ENCODE measurements at places on chromosomes 4 and X. TPM values are rescaled to one million over a fixed set of nuclear protein-coding genes. Genes with fewer than 3 reads are reported as not detected.

Gene MFAP3L
- 0.36 TPM for total RNA-seq

- no peak for DNase-seq
These were observed 102.4 kb upstream of the TMLHE start for GRCh38 chrX:155715141-155715540.

Gene KLB
- not detected for total RNA-seq

DNA sequence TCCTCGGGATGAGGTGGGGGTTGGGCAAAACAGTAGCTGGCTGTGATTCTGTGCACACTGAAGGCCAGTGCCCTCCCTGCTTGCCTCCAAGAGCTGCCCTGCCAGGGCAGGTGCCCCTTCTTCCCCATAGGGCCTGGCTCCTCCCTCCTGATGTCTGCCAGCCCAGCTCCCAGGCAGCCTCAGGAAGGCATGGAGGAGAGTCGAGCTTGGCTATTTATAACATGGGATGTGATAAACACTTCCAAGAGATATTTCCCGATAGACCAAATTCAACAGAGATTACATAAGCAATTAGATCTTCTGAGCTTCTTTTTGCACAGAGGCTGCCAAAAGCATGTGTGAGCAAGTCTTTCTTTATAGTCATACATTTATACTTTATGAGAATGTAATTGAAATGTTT is 45.3 kb upstream of the PJA1 start:
- DNase-seq, result peak; percentile 19

GRCh38 chr4:23873717-23874535 is 15.9 kb downstream of the PPARGC1A start:
- no peak for DNase-seq

Gene ATP2B3
- total RNA-seq, result under 0.01 TPM

DNA sequence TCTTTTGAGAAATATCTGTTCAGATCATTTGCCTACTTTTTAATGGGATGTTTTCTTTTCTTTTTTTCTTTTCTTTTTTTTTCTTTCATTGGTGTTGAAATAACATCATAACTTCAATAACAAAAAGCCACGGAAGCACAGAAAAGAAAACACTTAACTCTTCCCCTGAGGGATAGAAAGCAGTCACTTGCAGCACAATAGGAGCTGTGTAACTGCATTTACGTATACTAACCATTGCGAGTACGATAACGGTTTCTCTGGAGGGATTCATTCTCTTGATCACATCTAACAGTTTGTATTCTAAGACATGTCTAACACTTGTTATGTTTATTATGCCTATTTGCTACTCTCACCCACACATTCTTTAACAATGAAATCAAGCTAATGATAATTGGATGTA is 27.3 kb downstream of the C4orf46 start:
- DNase-seq, result no peak
